Mesenteric fat pad (tissue), 1 donor: ENCODE measurements at places on chromosomes 4 and X. TPM values are rescaled to one million over a fixed set of nuclear protein-coding genes. Genes with fewer than 3 reads are reported as not detected.

The TRIML1 gene
- total RNA-seq, result not detected

The IL3RA gene
- 13.3 TPM for total RNA-seq

The WDFY3 gene
- 124 TPM for total RNA-seq

The NPNT gene
- 6.9 TPM for total RNA-seq

The AMOT gene
- total RNA-seq, result 3.8 TPM

The COL4A6 gene
- 0.16 TPM for total RNA-seq

The GABRA4 gene
- total RNA-seq, result not detected
